ENCODE measurements at places on chromosomes 6 and 20.
A peak's percentile ranks its signal among the peaks of the same experiment; 100 is the strongest.

DNA sequence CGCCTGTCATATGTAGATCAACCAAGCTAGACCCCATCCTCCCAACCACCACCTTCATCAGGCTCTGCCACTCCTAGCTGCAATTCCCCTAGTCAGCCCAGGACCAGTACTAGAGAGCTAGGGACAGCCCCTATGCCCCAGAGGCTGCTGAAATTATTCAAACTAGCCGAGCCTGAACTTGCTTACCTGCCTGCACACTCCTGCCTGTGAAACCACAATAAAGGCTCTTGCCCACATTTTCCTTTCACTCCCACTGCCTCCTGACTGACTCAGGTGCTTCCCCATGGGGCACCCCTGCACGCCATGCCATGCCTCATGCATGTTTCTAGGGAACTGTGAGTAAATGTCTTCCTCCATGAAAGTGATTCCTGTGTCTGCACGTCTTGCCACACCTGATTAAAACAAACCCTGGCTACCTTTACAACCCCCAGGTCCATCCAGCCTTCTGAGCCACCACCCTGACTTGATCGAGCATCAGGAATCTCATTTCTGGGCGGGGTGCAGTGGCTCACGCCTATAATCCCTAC, 66.5 kb upstream of the IER3 start:
- no peak overlapping the region for H3K4me3 ChIP-seq
- peak overlapping the region; percentile 3 for H3K27ac ChIP-seq
- peaks cover 4% of the 10 kb centered on the region for H3K36me3 ChIP-seq
- H3K4me1 ChIP-seq: peaks cover 28% of the 10 kb centered on the region
- peak; percentile 96 for DNase-seq

GRCh38 chr6:111971181-111971841, 82.6 kb upstream of the CCN6 start:
- peak overlapping the region; percentile 100 for H3K27ac ChIP-seq
- H3K4me3 ChIP-seq: no peak overlapping the region
- DNase-seq: no peak
- H3K27me3 ChIP-seq: no peaks in the 10 kb centered on the region
- peaks cover 25% of the 10 kb centered on the region for H3K4me1 ChIP-seq

DNA sequence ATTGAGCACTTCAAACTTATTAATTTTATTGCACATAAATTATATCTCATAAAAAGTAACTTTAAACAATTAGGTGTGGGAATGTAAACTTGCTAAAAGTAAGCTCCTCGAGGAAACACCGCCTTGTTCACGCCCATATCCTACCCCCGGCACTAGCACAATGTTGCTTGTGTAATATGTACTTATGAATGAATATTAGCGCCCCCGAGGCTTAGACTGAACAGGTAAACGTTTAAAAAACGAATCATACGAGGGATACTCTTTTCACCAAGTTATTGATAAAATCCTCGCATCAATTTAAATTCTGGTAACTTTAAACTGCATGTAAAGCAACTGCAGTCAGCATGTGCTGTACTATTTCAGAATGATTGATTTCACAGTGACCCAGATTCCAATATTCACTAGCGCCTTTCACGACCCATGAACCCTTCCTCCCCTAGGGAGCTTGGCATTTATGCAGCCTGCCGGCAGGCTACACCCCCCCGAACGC, 637 bp downstream of the TFB1M start:
- peaks cover 15% of the 10 kb centered on the region for H3K36me3 ChIP-seq
- peaks cover 11% of the 10 kb centered on the region for H3K4me1 ChIP-seq
- peak overlapping the region; percentile 79 for H3K4me3 ChIP-seq
- H3K27ac ChIP-seq: peak overlapping the region; percentile 97
- H3K27me3 ChIP-seq: no peaks in the 10 kb centered on the region

GRCh38 chr6:140434761-140435160, 1060.3 kb upstream of the CITED2 start:
- no peak overlapping the region for H3K4me3 ChIP-seq
- H3K27me3 ChIP-seq: no peaks in the 10 kb centered on the region
- no peak overlapping the region for H3K27ac ChIP-seq
- H3K36me3 ChIP-seq: no peaks in the 10 kb centered on the region
- peaks cover 19% of the 10 kb centered on the region for H3K4me1 ChIP-seq

- H3K27ac ChIP-seq: peak overlapping the region; percentile 47
- peaks cover 43% of the 10 kb centered on the region for H3K4me1 ChIP-seq
- H3K36me3 ChIP-seq: no peaks in the 10 kb centered on the region
- DNase-seq: peak; percentile 99
Measured at GRCh38 chr20:5657190-5657875, 92.9 kb upstream of the SHLD1 start.

GRCh38 chr6:125678601-125679000, 70.8 kb upstream of the HEY2 start:
- H3K4me3 ChIP-seq: no peak overlapping the region
- H3K36me3 ChIP-seq: no peaks in the 10 kb centered on the region
- no peak overlapping the region for H3K27ac ChIP-seq
- no peak for DNase-seq

GRCh38 chr6:15499591-15499990, 163.2 kb downstream of the DTNBP1 start:
- DNase-seq: no peak
- H3K4me1 ChIP-seq: peaks cover 28% of the 10 kb centered on the region
- no peak overlapping the region for H3K4me3 ChIP-seq
- peaks cover 50% of the 10 kb centered on the region for H3K36me3 ChIP-seq

GRCh38 chr6:51792273-51793030, 295.0 kb downstream of the PKHD1 start:
- H3K27ac ChIP-seq: peak overlapping the region; percentile 28
- peak; percentile 6 for DNase-seq
- peaks cover 7% of the 10 kb centered on the region for H3K4me1 ChIP-seq
- H3K36me3 ChIP-seq: no peaks in the 10 kb centered on the region

DNA sequence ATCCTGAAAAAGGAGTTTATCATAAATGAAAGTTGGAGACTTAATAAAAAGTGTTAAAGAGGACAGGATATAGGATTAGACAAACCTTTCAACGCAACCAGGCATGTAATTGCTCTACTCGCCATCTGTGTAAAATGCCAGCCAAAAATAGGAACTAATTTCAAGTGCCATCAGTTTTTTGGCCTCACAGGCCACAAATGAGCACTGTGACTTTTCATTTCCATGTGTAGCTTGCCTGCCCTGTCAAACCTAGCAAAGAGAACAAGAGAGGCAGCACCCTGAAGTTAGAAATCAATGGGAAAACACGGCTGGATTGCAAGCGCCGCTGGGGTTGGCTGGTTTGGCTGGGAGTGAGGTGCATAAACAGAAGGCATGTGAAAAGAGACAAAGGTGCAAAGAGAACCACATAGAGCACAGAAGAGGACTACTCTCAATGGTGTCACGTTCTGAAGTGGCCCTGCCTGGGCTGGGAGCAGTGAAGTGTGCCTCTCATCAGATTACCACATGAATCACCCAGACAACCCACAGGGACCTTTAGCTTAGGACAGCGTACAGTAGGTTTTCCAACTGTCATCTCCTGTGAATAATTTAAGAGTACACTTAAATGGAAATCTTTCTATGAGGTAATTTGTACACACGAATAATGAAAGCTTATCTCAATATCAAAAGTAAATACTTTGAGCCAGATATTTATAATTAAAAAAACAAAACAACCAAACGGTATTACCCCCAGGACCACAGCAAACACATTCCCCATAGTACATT, 78.0 kb upstream of the NHSL1 start:
- DNase-seq: no peak
- no peaks in the 10 kb centered on the region for H3K27me3 ChIP-seq
- no peaks in the 10 kb centered on the region for H3K4me1 ChIP-seq
- H3K27ac ChIP-seq: no peak overlapping the region
- H3K4me3 ChIP-seq: no peak overlapping the region

- no peak overlapping the region for H3K4me3 ChIP-seq
- H3K27ac ChIP-seq: no peak overlapping the region
- H3K4me1 ChIP-seq: peaks cover 17% of the 10 kb centered on the region
- DNase-seq: no peak
Measured at GRCh38 chr6:137928286-137928685, 61.2 kb downstream of the TNFAIP3 start.

DNA sequence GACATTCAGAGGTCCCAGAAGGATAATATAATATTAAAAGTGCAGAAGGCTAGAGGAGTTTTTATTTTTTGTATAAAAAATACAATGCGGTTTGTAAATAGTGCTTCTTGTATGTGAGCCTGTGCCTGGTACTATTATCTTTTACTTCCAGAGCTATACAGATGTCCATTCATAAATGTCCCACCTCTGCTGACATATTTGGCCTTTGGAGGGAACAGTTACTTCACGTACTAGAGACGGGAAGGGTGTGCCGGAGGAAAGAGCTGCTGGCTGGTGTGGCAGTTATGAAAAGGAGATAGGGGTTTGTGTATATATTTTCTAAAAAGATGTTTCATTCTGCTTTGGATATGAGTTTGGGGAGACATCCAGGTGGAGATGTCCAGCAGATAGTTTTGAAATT, 8.8 kb downstream of the CD109 start:
- no peak overlapping the region for H3K4me3 ChIP-seq
- DNase-seq: no peak
- H3K27ac ChIP-seq: no peak overlapping the region
- peaks cover 35% of the 10 kb centered on the region for H3K36me3 ChIP-seq

DNA sequence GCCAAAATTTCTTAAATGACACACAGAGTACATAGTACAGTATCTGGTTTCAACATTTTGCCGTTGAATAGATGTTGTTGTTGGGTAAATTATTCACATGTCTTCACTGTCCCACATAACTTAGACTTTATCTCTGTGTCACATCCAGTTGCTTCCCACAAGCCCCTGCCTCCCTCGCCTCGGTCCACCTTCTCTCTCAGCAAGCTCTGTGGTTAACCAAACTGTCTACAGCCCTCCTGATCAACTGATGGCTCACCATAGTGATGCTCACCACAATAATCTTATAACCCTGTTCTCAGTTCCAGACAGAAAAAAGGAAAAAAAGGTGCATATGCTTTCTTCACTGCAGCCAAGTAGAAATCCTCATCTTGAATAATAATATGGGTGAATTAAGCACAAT, 23.0 kb downstream of the IL17F start:
- no peak for DNase-seq
- no peaks in the 10 kb centered on the region for H3K4me1 ChIP-seq
- H3K27me3 ChIP-seq: peaks cover 51% of the 10 kb centered on the region
- no peak overlapping the region for H3K4me3 ChIP-seq
- H3K27ac ChIP-seq: no peak overlapping the region

DNA sequence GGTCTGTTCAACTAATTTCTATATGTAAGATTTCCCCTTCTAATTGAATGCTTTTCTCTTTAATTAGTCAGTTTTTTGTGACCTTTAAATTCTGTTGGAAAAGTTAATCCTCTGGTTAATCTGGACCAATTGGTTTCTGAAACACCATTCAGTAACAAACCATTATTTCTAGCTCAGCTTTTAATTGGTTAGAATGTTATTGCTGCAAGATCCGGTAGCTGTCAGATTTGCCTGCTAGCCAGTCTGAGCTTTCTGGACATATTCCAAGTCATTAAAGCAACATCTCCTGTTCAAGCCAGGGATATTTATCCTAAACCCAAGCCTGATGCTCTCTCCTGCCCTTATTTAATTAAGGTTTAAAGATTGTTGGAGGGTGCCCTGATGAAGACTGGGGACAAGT, 55.1 kb upstream of the FBXL4 start:
- no peaks in the 10 kb centered on the region for H3K36me3 ChIP-seq
- H3K4me1 ChIP-seq: no peaks in the 10 kb centered on the region
- H3K27me3 ChIP-seq: peaks cover 37% of the 10 kb centered on the region
- DNase-seq: peak; percentile 16

GRCh38 chr6:144897441-144897921, 612.3 kb downstream of the UTRN start:
- H3K36me3 ChIP-seq: no peaks in the 10 kb centered on the region
- peak overlapping the region; percentile 76 for H3K27ac ChIP-seq
- H3K4me1 ChIP-seq: peaks cover 15% of the 10 kb centered on the region
- no peak overlapping the region for H3K4me3 ChIP-seq
- no peaks in the 10 kb centered on the region for H3K27me3 ChIP-seq

DNA sequence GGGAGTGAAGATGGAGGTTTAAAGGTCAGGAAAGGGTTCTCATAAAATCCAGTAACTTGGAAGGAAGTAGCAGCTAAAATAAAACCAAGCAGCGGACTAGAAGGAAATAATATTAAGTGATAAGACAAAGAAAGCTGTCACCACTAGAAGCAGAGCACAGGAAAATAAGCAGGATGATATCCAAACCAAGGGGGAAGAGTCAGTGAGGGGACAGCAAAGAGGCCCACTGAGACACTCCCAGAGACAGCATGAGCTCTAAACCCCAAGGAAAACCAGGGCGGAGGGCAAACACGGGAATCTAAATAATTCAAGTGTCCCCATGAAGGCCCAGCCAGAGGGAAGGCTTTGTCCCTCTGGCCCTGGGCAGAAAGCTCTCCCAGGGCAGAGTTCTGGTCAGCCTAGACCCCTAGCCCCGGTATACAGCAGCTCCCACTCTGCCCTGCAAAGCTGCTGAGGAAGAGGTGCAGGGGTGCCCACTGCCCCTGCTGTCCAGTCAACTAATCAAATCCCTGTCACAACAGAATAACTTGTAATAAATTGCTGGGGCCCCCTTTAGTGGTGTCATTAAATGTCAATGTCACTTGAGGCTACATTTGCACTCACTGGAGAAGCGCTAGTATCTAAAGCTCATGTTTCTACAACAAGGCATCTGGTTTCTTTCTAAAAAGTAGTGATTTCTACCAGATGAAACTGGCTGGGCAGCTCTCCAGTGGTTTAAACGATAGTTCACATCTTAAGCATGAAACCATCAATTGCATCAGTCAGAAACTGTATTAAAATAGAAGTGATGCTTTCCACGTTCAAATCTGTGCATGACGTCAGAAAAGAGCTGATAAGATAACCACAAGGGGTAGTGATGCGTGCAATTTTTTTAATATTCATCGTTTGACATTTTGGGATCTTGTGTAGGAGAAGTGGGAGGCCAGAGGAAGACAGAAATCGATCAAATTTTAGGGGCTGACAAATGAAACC, 13.6 kb downstream of the PDE10A start:
- H3K4me3 ChIP-seq: no peak overlapping the region
- DNase-seq: no peak
- no peaks in the 10 kb centered on the region for H3K4me1 ChIP-seq
- no peak overlapping the region for H3K27ac ChIP-seq
- no peaks in the 10 kb centered on the region for H3K36me3 ChIP-seq
- no peaks in the 10 kb centered on the region for H3K27me3 ChIP-seq

- no peaks in the 10 kb centered on the region for H3K36me3 ChIP-seq
- H3K27me3 ChIP-seq: peaks cover 97% of the 10 kb centered on the region
- H3K27ac ChIP-seq: no peak overlapping the region
- no peaks in the 10 kb centered on the region for H3K4me1 ChIP-seq
- DNase-seq: no peak
- H3K4me3 ChIP-seq: no peak overlapping the region
Measured at GRCh38 chr6:167113935-167114910, 8.7 kb upstream of the CCR6 start.

Data from MCF 10A (cell line).